ENCODE measurements at places on chromosomes 7 and 10. TPM values are rescaled to one million over a fixed set of nuclear protein-coding genes. Genes with fewer than 3 reads are reported as not detected.

DNA sequence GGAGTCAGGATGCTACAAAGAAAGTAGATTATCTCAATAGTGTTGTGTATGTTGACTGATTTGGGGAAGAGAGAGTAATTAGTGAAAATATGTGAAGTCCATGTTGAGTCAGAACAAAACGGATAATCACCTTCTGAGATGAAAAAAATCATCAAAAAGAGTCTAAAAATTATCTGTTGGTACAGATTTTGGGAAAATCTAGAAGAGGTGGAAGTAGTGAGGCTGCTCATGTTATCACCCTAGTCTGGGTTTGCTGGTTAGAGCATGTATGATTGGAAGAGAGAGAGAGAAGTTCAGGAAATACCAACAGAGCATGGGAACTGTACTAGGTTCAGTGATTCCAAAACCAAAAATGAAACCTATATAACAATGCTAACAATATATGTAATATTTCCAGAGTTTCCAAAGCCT is 12.3 kb downstream of the RPA3 start:
- no peak for DNase-seq

DNA sequence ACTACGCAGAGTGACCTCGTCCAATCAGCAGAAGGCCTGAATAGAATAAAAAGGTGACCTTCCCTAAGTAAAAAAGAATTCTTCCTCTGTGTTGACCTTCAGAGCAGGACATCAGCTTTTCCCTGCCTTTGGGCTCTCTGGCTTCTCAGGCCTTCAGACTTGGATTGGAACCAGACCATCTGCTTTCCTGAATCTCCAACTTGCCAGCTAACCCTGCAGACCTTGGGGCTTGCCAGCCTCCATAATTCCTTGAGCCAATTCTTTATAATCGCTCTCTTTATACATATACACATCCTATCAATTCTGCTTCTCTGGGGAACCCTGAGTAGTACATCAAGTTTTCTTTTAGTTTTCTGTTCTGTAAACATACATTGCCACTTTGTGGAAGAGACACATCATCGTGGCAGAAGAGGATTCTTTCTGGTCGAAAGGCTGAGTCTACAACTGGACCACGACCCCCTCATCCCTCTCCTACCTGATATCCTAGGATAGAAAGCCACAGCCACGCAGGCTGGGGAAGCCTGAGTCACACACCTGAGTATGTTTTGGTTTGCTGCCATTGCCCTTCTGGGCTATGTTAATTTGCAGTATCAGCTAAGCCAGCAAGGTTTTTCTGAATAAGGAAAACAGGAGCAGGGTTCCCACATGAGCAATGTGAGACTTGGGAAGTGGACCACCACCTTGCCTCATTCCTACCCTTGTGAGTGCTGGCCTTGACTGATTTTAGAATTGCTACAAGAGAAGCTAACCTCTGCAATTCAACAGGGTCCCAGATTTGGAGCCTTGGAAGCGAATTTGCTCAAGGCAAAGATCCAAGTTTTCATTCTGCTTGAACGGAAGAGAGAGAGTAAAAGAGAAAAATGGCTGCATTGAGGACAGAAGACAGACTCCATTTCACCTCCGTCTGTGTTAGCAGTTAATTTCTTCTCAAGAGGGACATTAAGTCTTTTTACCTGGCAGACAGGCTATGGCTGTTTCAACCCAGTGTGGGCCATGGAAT is 445.2 kb upstream of the FZD8 start:
- no peak for DNase-seq

DNA sequence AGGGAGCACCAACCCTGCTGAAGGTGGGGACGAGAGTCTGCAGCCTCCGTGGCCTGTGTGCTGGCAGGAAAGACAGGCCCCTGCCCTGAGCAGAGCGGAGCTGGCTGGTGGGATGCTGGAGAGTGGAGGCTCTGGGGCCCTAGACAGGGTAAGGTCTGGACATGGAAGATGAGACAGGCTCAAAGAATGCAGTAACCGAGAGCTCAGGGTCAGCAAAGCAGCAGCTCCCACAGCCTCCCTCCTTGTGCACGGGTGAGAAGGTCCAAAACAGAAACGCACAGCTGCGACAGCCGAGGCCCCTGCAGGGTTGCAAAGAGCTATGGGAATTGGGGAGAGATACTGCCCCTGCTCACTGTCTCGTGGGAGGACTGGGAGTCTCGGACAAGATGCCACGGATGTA is 80.5 kb downstream of the TNS3 start:
- peak; percentile 73 for DNase-seq

DNA sequence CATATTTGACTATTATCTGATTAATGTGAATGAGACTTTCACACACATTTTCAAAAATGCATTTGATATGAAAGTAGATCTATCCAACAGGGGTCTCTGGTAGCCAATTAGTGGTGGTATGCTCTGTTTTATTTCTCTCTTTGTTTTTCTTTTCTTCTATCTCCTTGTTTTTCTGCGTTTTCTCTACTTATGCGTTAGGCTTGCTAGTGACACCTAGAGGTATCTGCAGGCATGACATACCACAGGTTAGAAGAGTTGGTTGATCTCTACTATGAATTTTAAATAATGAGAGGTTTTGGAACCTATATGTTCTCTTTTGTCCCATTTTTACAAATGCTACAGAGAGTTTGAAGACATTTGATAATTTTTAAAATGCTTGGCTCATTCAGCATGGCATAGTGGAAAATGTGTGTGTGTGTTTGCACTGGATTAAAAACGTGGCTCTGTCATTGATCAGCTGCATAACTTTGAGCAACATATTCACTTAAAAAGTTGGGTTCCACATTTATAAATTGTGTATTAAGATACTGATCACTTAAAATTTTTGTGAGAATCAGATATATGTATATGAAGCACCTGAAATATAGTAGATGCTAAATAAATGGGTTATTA is 28.1 kb upstream of the PLXDC2 start:
- peak; percentile 25 for DNase-seq

- no peak for DNase-seq
These were observed 6.9 kb upstream of the VDAC2 start for GRCh38 chr10:75203724-75204123.

- peak; percentile 66 for DNase-seq
These were observed 48.3 kb upstream of the PAX2 start for GRCh38 chr10:100697070-100697469.

DNA sequence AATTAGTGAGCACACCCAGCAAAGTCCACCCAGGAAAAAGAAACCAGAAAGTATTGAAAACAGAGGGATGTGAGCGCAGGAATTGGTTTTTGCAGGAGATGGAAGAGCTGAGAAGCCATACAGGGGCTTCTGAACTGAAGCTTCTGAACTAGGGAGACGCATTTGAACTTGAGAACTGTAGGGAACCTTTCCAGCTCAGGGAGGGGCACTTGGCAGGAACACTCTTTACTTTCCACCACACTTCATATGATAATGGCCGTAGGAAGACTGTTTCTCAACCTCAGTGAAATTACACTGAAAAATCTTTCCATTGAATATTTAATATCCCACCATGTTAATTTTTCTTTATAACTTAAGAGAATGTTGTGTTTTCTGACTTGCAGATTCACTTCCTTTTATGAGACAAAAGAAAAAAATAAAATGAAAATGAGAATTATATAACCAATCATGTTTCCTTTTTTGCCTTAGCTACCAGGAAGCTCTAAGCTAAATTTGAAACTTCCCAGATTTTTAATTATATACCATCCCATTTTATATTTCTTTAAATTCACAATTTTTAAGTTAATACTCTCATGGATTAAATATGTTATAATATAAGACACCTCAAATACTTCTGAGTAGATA is 98.3 kb upstream of the TCF7L2 start:
- DNase-seq = no peak

GRCh38 chr10:58842860-58843376 is 330.2 kb downstream of the BICC1 start:
- no peak for DNase-seq

DNA sequence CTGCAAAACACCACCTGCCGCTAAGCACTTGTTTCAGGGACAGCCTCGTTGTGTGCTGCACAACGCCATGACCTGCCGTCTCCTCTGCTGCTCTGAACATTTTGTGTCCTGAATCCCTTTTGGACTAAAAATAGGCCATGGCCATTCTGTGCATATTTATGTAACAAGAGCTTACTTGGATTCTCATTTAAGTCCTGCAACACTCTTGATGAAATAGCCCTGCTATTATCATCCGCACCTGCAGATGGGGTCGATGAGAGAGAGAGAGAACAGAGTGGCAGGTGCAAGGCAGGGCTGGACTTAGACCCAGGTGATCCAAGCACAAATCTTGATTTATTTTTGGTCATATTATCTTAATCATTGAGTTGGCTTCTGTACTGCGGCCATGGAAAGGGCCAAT is 121.2 kb upstream of the PRKCQ start:
- no peak for DNase-seq

The JMJD1C gene
- 27.8 TPM for total RNA-seq

The OR6V1 gene
- total RNA-seq = not detected

The TMEM270 gene
- not detected for total RNA-seq

The TLL2 gene
- total RNA-seq = 0.31 TPM
